Left lung (tissue), 14 donors: ENCODE measurements at places on chromosomes 5 and 9. TPM values are rescaled to one million over a fixed set of nuclear protein-coding genes. Genes with fewer than 3 reads are reported as not detected.
A peak's percentile ranks its signal among the peaks of the same experiment; 100 is the strongest.

GRCh38 chr5:82176115-82176814 is 101.9 kb downstream of the RPS23 start:
- no peak for DNase-seq

DNA sequence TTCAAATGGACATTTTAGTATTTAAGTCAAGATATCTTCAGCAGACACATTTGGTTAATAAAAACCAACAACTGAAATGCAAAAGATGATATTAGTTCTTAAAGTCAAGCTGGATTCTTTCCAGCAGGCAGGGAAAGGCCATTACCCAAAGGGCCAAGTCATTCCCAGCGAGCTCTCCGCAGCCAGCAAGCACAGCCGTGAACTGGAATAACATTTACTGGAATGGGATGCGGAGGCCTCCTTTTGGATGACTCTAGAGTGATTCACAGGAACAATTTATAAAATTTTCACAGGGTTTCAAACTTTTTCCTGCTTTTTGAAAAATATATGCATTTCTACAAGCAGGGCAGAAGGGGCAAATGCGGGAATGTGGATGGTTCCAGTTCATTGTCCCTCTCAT is 76.6 kb upstream of the DAB2 start:
- DNase-seq = peak; percentile 54

DRD1 gene
- polyA plus RNA-seq = 0.35 TPM

TCERG1 gene
- 120 TPM for polyA plus RNA-seq

LCN2 gene
- polyA plus RNA-seq = 1.3 TPM

DNA sequence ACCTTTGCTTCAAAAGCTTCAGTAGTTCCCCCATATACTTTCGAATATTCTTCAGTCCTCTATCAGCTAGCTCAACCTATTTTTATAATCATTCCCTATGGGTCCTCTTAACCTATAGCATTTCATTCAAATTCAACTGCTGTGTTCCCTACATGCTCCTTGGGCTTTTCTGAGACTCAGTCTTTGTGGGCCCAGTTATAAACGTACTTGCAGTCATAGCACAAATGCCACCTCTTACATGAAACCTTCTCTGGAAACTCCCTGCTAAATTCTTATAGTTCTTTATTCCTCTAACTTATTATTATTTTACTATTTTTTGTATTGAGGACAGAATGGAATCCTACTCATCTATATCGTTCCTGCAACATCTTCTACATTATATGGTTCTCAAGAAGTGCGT is 24.7 kb downstream of the MLANA start:
- DNase-seq = no peak

ABCA2 gene
- 28.0 TPM for polyA plus RNA-seq

DNA sequence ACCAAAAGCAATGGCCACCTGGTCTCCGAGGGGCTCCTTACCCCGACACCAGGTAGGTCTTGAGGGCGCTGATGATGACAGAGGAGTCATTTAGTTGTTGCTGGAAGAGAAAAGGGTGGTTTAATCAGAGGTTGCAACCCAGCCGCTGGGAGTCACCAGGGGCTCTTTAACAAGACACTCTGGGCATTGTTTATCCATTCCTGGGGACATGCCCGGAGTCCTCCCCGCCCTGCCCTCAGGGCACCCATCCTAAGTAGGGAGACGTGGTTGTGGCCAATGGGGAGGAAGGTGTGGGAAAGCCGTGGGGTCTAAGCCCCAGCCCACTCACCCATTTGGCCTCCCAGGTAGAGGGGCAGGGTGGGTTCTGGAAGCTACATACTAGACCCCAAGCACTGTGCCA is 3.1 kb downstream of the PTGES2 start:
- DNase-seq = peak; percentile 33

- DNase-seq = no peak
These were observed 4.2 kb downstream of the TXNDC15 start for GRCh38 chr5:134878403-134878802.

PCDHA9 gene
- 0.03 TPM for polyA plus RNA-seq

- no peak for DNase-seq
These were observed 10.9 kb downstream of the RPS6 start for GRCh38 chr9:19369107-19369506.

DNA sequence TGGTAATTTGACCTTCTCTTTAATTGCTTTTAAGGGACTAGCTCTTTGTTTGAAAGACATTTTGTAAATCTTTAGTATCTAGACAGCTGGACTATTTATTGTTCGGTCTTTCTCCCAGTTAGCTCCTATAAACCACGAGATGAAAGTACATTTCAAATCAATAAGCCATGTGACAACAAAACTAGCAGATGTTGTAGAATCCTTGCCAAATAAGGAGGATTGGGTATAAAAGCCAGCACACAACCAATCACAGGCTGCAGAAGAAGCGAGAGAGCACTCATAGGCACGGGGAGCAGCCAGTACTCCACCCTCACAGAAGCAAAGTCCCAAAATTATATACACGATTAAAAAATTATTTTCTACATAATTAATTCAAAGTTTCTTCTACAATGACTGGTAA is 8.1 kb upstream of the OMD start:
- DNase-seq = no peak

DNA sequence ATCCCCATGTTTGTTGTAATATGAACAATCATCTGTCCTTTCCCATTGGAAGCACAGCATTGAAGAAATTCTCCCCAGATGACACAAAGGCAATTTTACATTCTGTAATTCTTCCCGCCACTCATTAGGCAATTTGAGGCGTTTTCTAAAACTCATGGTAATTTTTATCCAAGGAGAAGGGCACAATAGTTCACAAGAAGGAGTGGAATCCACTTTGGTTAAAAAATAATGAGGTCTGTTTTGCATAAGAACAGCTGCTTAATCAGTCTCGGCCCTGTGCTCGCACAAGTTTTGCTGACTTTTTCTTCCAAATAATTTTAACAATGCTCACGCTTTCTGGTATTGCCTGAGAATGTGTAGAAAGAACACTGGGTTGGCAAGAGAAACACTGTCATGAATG is 94.0 kb downstream of the CAVIN4 start:
- DNase-seq = no peak

ELAVL2 gene
- polyA plus RNA-seq = 4.5 TPM

- DNase-seq = no peak
These were observed 485.6 kb downstream of the PDE4D start for GRCh38 chr5:59407967-59408366.

DNA sequence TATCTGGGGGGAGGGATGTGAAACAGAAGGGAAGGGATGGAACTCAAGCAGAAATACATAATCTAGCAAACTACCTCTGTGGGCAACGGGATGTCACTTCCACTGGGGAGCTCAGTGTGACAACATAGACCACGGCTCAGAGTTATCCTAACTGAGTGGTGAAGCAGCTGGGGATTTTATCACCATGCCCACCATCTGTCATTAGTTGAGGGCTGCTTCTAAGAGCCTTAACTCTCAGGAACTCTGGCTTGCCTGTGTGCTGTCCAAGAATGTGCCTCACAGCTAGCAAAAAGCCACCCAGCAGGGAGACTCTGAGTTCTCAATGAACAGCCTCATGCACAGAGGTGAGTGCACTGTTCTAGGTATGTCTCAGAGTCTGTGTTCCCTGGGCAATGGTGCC is 90.6 kb upstream of the CXCL14 start:
- DNase-seq = no peak

DNA sequence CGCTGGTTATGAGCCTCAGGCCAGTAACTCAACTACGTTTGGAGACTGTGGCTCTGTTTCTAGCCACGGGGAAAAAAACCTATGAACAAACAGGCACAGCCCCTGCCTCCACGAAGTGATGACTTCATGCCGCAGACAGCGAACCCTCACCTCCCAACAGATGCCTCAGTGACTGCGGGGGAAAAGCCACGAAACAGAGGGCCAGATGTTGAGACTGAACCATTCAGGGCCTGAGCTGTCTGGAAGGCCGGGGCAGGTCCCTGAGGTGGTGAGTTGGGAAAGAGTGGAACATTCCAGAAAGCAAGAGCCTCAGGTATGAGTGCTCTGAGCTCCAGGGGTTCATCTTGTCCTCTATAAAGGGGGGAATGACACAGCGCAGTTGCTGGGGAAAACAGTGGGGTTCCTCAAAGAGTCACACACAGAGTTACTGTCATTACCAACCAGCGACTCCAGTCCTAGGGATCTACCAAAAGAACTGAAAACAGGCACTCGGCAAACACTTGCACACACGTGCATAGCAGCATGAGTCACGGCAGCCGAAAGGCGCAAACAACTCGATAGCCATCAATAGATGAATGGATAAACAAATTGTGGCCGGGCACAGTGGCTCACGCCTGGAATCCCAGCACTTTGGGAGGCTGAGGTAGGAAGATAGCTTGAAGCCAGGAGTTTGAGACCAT is 15.3 kb downstream of the PLPP7 start:
- no peak for DNase-seq

ATOSB gene
- 14.8 TPM for polyA plus RNA-seq

DNA sequence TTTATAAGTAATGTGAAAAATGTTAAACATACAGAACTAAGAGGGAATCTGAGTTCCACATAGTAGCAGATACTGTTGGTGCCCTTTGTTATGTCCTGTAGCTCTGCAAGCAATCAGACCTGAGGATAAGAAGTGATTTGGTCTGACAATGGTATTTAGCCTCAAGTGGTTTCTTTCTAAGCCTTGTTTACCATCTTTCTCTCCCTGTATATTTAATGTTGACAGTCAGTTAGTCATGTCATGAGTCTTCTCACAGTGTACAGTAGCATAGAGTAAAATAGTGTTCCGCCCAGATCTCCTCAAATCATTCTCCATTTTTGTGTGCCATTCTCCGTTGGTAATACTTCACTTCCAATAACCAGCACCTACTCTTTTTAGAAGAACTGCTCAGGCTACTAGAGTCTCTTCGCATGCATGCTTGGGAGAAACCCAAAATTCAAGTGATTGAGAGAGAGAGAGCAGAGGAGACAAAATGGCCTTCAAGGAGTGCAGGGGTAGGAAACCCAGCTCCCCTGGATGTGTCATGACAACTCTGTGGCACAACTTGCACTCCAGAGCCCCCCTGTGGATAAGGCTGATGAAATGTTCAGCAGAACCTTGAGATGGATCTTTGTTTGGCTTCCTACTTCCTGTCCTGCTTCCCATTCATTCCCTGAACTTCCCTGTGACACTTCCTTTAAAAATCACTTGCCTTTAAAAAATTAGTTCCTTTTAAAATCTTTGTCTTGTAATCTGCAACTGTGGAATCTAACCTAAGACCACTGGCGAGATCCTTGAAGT is 129.2 kb upstream of the FST start:
- no peak for DNase-seq

DNA sequence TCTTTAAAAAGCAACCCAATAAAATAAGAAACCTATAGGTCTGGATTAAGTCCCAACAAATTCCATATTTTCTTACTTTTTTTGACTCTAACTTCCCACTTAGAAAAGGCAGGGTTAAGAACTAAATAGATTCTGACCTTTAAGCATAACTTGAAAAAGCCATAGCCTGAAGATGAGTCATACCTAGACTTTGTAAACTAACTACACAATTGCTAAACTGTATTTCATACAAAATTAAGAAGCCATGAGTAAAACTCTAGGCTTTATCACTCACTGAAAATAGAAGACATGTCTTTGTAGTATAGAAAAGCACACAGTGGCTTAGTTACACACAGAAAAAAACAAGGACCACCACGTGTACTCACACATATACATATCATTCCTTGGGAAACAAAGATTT is 51.5 kb downstream of the MLLT3 start:
- DNase-seq = no peak

DNA sequence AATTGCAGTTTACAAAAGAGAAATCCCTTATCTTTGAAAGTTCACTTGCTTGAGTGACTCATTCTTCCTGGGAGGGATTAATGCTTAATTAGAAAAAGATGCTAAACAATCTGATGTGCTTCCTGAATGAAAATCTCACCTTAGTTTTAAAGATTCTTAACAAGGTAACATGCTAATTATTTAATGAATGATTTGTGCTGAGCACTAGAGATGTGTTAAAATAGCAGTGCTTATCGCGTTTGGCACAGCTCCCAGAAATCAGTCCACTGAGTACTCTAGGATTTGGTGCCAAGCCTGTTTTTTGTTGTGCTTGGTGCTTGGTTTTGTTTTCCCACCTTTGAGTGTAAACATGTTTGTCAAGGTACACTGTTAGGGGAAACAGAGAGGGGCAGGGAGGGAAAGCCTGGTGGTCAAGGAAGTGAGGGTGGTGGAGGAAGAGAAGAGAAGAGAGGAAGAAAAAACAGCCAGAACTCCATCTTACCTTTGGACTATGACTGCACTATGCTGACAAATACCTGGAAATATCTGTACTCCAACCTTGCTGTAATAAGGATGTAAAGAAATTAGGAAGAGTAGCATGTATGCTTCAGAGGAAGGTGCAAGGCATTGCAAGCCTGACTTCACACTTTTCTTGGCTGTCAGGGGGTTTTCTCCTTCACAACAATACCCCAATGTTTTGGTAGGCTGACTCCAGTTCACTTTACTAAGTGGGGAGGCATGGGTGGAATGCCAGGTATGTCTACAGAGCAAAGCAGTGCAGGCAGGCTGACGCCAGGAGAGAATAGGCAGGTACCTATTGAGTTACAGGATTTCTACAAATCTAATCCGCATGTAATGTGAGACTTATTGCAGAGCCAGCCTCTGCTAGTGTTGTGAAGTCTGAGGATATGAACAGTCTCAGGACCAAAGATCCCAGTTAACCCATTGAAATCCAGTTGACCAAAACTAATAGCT is 157.2 kb upstream of the ISL1 start:
- DNase-seq = peak; percentile 22

DNA sequence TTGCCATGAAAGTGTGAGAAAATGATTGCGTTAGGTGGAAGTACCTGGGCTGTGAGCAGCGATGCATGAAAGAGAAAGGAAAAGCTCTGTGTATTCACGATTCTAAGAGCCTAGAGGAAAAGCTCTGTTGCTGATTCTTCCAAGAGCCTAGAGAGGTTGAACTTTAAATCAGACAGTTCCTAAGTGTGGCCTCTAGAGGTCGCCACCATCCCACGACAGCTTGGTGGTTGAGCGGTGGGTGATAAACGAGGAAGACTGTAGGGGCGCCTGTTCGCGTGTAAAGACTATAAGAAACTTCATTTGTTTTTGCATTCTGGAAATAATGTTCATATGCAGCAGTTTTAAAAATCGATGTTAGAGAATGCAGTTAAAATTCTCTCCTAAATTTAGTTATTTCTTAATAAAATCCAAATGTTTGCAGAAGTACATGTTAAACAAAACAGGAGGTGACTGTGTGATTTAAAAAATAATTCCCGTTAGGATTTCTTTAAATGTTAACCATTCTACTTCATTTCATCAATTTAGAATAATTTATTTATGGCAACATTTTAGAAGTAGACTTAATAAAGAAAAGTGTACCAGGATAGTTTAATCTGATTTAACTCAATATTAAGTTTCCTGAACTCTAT is 107.7 kb downstream of the TENT4A start:
- DNase-seq = no peak

DNAJB5 gene
- 6.9 TPM for polyA plus RNA-seq

- no peak for DNase-seq
These were observed 243.2 kb downstream of the CEMIP2 start for GRCh38 chr9:71524996-71525580.

FOXD4 gene
- 0.13 TPM for polyA plus RNA-seq

GRCh38 chr9:89426384-89426961 is 71.4 kb downstream of the SEMA4D start:
- no peak for DNase-seq
